ENCODE measurements at places on chromosomes 5 and 9. TPM values are rescaled to one million over a fixed set of nuclear protein-coding genes. Genes with fewer than 3 reads are reported as not detected.

The MYMK gene
- not detected for total RNA-seq

The NDUFS6 gene
- 37.9 TPM for total RNA-seq

The OR1Q1 gene
- not detected for total RNA-seq

DNA sequence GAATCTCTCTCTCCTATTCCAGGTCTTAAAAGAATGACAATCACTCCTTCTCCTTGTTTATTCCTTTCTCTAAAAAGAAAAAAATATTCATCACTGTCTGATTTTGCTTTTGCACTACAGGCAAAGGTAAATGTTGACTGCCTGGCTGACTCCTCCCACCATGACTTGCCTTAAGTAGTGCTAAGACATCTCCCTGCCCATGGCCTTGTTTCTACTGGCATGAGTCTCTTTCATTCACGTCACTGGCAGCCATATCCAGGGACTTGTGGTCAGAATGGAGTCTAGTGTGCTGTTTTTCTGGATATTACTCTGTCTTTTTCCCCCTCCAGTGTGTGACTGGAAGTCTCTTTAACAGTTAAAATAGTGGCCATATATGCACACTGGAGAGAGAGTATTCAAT lies 522.9 kb upstream of the DAB2 start:
- no peak for DNase-seq

GRCh38 chr5:131984956-131985665 lies 26.3 kb downstream of the ACSL6 start:
- no peak for DNase-seq

DNA sequence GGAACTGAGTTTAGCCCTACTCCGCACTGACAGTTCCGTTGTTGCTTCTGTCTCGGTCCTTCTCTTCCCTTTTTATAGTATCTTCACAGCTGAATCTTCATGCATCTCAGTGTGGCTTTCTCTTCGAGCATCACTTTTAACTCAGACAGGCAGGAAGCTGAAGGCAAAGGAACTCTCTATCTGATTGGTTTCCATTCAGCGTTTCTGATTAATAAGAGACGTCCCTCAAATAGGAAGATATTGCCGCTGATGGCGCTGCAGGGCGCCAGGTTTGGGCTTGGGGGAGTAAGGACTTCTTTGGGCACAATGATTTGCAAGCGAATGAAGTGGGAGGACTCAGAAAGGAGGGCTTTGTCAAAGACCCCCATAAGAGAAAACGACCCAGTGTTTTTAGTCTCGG lies at the start of gene CDH9:
TSS of gene CDH9 (minus strand) at position 111 of the 400 bp plus-strand sequence. CDS start 50,253 bp downstream, outside the sequence.
- DNase-seq = no peak

- peak; percentile 79 for DNase-seq
Observed at GRCh38 chr5:9544502-9545135, 1.3 kb downstream of the SEMA5A start.

DNA sequence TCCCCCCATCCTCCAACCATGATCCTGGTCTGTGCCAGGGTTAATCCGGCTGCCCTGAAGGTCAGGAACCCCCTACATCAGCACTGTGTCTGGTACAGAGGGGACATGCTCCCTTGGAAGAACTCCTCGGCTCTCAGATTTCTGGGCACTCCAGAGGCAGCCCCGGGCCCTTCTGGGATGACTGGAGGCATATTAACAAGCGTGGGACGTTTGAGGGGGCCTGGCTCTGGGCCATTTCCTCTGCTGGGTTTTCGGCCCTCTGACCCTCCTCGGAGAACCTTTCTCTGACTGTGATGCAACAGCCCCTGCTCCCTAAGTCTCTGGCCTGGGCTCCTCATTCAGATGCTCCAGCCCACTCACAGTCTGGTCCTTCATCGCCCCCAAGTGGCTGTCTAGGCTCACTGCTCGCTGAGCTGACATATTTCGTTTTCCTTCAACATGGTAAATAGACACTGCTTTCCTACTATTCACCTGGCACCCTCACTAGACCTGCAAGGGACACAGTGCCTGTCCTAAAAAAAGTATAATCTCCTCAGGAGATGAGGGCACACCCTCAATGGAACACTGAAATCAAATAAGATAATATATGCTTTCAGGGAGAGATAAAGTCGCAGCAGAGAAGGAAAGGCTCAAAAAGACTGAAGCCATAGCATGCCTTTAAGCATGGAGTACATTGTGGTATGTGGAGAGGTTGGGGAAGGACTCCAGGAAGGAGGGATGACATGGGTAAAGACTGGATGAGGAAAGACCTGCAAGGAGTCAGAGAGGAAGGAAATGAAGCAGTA lies 404.7 kb upstream of the TRPC7 start:
- peak; percentile 57 for DNase-seq

GRCh38 chr5:998246-999031 lies 10.2 kb upstream of the NKD2 start:
- DNase-seq = no peak

DNA sequence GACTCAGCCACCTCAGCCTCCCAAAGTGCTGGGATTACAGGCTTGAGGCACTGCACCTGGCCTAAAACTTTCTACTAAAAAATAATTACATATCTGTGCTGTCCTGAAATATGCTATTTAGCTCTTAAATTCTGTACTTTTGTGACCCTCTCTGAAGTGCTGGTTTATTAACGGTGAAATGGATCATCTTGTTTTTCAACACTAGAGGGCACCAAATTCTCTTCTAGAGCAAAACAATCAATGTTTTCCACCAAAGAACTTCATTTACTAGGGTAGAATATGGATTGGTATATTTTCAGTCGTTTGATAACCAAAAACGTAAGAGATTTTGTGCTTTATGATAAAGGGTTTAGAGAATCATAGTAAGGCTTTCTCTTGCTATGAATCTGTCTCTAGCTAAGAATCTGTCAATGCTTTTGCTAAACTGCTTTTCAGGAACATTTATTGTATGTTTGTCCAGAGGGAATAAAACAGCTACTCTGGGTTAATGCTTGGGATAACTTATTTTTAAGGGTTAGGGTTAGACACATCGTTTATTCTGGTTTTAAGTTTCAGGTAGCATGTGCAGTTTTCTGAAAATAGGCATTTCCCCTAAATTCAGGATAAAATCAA lies 63.6 kb downstream of the RNF180 start:
- no peak for DNase-seq

DNA sequence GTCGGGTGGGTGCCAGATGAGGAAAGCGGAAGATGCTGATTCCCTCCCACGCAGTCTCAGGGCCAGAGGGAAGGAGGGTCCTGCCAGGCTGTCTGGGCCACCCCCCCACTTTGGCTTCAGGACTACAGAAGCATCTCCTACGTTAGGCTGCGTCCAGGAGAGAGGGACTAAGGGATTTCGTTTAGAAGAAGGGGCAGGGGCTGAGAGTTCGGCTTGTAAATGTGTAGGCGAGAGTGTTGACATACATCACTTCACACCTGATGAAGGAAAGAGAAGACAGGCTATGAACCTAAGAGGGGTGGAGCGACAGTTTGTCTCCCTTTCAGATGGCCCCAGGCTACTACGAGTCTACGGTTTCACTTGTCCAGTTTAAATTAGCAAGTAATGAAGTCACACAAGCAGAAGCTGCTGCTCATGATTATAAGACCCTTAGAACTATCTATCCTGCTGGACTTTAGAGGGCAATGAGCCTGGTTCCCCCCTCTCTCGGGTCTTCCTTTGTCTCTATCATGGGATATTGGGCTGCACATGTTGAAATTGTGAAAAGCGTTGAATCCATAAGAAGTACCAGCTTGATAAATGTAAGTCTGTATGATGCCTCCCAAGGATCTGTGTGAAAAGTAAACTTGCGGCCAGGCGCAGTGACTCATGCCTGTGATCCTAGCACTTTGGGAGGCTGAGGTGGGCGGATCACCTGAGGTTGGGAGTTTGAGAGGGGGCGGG lies 193.0 kb downstream of the AOPEP start:
- peak; percentile 33 for DNase-seq

GRCh38 chr5:123885081-123885480 lies 373.1 kb downstream of the CSNK1G3 start:
- DNase-seq = no peak
